ENCODE measurements at places on chromosomes 7 and 10.

- no peak for DNase-seq
Observed at GRCh38 chr10:110699859-110700468, 55.8 kb downstream of the RBM20 start.

GRCh38 chr10:30493609-30494530 is 59.9 kb downstream of the MAP3K8 start:
- no peak for DNase-seq

GRCh38 chr10:1625079-1625478 is 112.2 kb downstream of the ADARB2 start:
- DNase-seq = peak; percentile 29

- no peak for DNase-seq
Observed at GRCh38 chr10:50636618-50637579, 13.1 kb upstream of the SGMS1 start.

GRCh38 chr7:129073738-129074137 is 18.8 kb upstream of the TNPO3 start:
- no peak for DNase-seq

- DNase-seq = no peak
Observed at GRCh38 chr7:7970531-7971307, 2.1 kb downstream of the GLCCI1 start.

- DNase-seq = no peak
Observed at GRCh38 chr7:116990056-116990455, 36.8 kb downstream of the ST7 start.

DNA sequence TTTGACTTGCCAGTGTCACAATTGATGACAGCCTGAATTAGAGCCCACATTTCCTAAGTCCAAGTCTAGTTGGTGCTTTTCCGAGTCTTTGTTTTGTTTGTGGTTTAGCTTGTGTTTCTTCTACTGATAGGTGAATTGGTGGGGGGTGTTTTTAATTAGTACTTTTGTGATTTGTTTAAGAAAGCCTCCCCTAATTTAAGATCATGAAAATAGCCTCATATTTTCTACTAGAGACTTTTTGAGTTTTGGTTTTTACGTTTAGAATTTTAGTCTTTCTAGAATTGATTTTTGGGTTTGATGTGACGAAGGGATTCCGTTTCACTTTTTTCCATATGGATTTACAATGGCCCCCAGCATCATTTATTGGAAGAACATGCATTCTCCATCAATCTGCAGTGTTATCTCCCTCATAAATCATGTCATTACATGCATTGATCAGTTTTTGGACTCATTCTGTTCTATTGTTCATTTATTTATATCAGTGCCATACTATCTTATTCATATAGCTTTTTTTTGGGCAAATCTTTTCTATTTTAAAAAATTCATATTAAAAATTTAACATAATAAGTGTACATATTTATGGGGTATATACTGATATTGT is 32.8 kb downstream of the BTRC start:
- no peak for DNase-seq

- DNase-seq = no peak
Observed at GRCh38 chr10:9510626-9511025, 1456.1 kb downstream of the GATA3 start.

GRCh38 chr10:48681740-48682139 is 2.9 kb upstream of the WDFY4 start:
- DNase-seq = no peak

DNA sequence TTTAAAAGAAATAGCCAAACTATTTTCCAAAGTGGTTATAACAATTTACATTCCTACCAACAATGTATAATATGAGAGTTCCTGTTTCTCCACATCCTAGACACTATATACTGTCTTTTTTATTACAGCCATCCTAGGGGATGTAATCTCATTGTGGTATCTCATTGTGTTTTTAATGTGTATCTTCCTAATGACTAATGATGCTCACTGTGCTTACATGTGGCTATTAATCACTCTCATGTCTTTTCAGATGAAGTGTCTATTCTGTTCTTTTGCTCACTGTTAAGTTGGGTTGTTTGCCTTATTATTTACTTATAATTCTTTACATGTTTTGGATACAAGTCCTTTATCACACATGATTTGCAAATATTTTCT is 71.8 kb downstream of the ZNF438 start:
- no peak for DNase-seq

DNA sequence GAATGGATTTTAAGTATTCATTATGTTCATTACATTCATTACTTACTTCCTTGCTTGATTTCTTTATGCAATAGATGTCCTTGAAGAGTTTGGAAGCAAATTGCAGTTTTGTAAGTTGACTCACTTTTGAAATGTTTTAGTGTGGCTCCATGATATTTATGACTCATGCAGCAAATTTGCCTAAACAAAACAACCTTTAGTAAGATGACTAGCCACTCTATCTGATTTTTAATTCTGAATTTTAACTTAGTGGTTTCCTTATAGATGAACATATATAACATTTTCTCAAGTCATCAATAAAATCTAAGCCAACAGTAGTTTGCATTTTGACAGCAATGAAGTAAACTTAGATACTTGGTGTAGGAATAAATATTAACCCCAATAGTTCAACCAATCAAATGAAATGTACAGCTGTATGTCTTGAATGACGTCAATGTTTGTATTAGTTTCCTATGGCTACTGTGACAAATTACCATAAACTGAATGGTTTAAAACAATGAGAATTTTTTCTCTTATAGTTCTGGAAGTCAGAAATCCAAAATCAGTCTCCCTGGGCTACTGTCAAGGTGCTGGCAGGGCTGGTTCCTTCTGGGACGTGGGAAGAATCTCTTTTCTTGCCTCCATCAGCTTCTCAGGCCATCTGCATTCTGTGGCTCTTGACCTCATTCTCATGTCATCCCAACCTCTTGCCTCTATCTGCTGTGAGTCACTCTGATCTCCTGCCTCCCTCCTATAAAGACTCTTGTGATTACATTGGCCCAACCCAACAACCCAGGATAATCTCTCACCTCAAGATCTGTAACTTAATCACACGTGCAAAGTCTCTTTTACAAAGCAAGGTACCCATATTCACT is 73.4 kb downstream of the AHR start:
- DNase-seq = no peak

DNA sequence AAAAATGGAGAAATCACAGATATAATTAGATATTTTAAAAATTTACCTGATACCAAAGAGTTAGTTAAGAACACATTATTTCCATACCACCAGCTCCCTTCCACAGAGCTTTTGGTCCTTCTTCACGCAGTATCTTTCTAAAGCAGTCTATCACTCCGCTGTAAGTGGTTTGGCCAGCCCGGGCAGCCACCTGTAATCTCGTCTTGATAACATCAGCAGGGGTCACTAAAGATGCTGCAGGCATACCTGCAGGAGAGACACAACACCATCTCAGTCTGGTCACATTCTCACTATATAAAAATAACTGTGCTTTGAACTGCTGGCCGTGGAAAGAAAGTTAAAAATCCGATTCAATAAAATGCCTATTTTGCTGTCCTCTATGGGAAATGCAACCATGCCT is 200.1 kb downstream of the SLC25A13 start:
- DNase-seq = no peak

Data from ecto neural progenitor cell (in vitro differentiated cells).